ENCODE measurements at places on chromosomes 7 and 10.
A peak's percentile ranks its signal among the peaks of the same experiment; 100 is the strongest.

GRCh38 chr10:57706016-57706415 is 561.7 kb downstream of the IPMK start:
- DNase-seq = no peak

DNA sequence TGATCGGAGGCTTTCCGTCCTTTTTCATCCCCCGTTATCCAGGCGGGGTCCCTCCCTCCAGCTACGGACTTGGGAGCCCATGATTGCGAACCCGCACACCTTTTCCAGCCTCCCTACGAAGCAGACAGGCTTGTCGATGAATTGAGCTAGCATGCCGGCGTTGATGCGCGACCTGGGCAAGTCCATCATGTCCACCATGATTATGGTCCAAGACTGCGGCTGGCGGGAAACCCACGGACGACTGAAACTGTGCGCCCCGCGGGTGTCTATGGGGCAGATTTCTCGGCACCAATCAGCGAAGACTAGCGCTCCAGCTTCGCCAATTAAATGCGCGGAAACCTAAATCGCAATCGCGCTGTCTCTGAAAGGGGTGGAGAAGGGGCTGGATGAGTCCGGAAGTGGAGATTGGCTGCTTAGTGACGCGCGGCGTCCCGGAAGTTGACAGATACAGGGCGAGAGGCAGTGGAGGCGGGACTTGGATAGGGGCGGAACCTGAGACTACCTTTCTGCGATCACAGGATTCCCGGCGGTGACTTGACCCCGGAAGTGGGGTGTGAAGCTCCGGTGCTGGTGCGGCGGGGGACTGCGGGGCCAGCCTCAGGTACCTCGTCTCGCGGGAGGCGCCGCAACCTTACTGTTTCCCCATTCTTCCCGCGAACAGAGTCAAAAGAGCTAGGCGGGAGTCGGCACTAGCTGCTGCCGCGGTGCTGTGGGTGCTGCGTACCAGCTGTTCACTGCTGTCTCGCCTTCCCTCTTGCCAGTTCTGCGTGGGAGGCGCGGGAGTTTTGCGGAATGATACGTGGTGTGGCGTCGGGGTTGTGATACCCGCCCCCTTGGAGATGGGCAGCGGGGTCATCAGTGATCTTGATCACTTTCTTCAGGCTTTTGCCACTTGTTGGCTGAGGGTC is at the start of gene UMAD1:
Gene UMAD1 (plus strand): TSS at position 532 of the 908 bp plus-strand sequence. CDS start 32,620 bp downstream, outside the sequence.
- peak; percentile 98 for DNase-seq

DNA sequence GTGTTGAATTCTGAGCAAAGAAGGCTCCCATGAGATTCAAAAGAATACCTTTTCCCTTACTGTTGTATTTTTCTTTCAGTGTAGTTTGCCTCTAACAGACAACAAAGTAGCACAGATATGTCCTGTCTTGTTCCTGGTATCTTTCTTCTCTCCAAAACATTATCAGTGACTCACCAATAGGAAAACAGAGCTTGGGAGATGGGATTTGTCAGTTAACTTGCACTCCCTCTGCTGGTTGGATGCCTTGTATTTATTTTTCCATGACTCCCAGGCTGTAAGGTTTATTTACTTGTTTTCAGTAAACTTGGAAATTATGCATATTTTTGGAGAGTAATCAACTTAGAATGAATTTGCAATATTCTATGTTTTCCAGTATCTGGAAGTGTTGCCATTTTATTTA is 129.7 kb downstream of the SAMD9 start:
- no peak for DNase-seq

GRCh38 chr7:48078470-48078869 is 10.6 kb upstream of the UPP1 start:
- no peak for DNase-seq

Measured in anterior cingulate cortex (tissue), 58 donors.